Fibroblast of villous mesenchyme (primary cell): ENCODE measurements at places on chromosomes 11 and 22. TPM values are rescaled to one million over a fixed set of nuclear protein-coding genes. Genes with fewer than 3 reads are reported as not detected.

GRCh38 chr11:118366287-118366686 lies 6.9 kb downstream of the UBE4A start:
- DNase-seq, result no peak

GRCh38 chr11:107733518-107733917 lies 21.7 kb upstream of the SLN start:
- DNase-seq, result peak; percentile 30

DNA sequence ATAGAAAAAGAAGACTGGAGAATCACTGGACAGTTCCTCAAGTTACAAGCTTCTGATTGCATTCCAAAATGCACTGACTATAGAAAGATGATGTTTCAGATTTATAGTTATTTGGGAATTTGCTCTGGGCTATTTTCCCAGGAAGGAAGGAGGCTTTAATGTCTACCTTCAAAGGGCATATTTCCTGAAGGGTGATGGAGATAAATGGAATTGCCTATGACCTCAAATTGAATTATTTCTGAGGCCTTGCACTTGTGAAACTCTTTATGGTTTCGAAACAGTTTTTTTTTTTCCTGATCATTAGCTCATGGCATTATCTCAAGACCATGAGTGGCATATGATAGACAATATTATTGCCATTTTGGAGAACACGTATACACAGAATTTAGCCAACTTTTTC lies 333.9 kb downstream of the METTL15 start:
- DNase-seq, result peak; percentile 8

DNA sequence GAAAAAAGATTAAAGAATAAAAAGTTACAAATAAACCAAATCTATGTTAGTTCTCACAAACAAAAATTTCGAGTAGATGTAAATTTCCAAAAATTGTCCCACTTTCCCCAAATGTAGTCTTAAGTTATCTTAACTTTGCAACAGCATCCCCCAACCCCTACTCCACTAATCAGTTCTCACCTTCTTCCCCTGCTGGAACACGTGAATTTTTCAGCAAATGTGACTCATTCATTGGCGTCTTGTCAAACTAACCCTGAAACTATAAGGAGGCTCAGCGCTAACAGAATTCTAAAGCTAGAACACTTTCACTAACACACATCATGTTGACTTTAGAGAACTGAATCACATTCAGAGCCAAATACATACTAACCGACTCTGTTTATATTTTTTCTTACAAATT lies 46.1 kb downstream of the PHF21A start:
- DNase-seq, result peak; percentile 36

DNA sequence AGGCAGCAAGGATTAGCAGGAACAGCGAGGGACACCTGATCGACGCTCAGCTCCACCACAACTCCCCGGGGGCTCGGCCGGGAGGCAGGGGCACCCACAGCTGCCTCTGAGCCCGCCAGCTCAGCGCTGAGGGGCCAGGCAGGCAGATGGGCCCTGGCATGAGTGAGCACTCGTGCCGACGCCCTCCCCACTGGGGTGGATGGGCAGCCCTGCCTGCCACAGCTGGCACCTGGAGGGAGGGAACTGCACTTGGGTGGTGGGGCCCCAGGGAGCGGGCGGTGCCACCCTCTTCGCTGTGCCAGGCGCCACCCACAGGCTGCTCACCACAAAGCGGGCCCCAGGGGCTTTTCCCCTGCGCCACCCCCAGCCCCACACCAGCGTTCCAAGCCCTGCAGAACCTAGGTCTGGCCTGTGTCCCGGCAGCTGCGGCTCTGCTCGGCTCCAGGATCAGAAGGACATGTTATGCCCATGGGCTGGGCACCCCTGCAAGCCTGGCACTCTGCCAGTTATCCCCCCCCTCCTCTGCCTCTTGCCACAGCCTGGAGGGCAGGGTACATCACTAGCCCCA lies 28.8 kb downstream of the WNT7B start:
- DNase-seq, result no peak

The HOATZ gene
- total RNA-seq, result not detected in 2 replicates

DNA sequence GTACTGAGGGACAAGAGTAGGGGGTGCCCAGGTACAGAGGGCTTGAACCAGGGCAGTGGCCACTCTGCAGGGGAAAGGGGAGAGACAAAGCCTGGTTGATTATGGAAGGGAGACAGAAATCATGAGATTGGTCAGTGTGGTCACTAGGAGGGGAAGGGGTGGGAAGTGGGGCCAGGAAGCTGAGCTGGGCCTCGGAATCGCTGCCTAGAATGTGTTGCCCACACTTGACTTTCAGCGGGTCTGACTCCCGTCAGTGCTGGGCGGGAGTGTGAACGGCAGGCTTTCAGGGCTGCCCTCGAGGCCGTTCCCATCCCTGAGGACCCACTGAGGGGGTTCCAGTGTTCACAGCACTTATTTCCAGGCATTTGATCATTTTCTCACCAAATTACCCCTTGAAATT lies 5.9 kb downstream of the DAGLA start:
- DNase-seq, result no peak

The CALCA gene
- not detected in 2 replicates for total RNA-seq

The MPZL3 gene
- total RNA-seq, result 0.32 and 0.86 TPM in 2 replicates

- peak; percentile 84 for DNase-seq
Measured at GRCh38 chr11:94574193-94574961, 7.2 kb downstream of the PIWIL4 start.

The KDM4D gene
- 0.97 and 1.3 TPM in 2 replicates for total RNA-seq

The OR52H1 gene
- 0.32 and 0.86 TPM in 2 replicates for total RNA-seq

The DGCR6 gene
- 2.2 and 3.2 TPM in 2 replicates for total RNA-seq

DNA sequence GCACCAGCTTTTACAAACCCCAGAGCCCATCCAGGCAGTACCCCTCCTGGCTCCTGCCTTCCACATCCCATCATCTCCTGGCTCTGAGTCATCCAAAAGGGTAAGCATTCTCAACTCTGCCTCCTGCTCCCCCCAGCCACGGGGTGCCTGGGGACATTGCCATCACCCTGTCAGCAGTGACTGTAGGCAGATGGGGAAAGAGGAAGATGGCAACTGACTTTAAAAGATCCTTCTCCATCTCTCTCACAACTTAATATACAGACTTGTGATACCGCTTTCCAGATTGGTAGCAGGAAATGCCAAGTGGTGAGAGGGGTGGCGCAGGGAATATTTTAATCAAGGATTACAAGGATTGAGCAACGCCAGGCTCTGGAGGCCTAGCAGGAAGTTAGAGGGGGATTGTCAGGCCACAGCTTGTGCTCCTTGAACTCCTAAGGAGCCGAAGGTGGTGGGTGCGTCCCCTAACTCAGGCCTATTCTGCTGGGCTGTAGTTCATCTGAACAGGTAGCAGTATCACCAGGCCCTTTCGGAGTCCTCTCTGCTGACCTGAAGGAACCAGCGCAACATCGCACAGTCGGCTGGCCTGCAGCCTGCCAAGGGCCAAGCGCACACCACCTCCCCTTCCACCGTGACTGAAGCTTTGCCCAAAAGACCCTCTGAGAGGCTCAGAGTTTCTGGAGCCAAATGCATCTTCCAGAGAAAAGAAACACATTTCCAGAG lies 83.3 kb downstream of the ZC3H12C start:
- DNase-seq, result peak; percentile 58

The OR51T1 gene
- not detected in 2 replicates for total RNA-seq

DNA sequence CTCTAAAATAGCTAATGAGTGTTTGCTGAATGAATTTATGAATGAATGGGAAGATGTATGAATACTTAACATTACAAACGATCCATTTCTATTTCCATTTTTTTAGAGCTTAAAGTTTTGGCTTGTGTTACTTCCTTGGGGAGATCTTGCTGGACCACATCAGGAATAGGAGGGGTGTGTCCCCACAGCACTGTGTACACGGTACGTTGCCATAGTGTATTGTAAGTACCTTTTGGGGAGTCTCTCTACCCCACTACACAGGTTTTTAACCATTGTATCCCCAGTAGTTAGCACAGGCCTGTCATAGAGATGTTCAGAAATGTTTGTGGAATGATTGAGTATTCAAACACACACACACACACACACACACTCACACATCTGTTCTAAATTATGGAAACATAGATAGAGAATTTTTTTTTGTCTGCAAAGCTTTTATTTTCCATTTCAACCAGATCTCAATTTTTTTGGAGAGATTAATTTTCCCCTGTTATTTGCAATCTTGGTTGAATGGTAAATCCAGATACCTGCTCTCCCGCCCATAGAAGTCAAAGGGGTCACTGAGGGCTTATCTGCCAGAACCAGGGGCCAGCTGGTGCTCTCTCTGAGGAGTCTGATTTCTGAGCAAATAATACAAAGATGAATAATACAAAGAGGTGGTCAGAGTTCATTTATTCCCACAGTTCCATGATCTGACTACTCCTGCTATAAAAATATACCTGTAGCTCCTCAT lies 471.0 kb downstream of the INSC start:
- no peak for DNase-seq
